ENCODE measurements at places on chromosomes 11 and 22. TPM values are rescaled to one million over a fixed set of nuclear protein-coding genes. Genes with fewer than 3 reads are reported as not detected.

The PANX2 gene
- 0.39 TPM for polyA plus RNA-seq

The BRSK2 gene
- not detected for polyA plus RNA-seq

The HEPHL1 gene
- polyA plus RNA-seq: not detected

The PAX6 gene
- polyA plus RNA-seq: not detected

The PRG3 gene
- 0.22 TPM for polyA plus RNA-seq

DNA sequence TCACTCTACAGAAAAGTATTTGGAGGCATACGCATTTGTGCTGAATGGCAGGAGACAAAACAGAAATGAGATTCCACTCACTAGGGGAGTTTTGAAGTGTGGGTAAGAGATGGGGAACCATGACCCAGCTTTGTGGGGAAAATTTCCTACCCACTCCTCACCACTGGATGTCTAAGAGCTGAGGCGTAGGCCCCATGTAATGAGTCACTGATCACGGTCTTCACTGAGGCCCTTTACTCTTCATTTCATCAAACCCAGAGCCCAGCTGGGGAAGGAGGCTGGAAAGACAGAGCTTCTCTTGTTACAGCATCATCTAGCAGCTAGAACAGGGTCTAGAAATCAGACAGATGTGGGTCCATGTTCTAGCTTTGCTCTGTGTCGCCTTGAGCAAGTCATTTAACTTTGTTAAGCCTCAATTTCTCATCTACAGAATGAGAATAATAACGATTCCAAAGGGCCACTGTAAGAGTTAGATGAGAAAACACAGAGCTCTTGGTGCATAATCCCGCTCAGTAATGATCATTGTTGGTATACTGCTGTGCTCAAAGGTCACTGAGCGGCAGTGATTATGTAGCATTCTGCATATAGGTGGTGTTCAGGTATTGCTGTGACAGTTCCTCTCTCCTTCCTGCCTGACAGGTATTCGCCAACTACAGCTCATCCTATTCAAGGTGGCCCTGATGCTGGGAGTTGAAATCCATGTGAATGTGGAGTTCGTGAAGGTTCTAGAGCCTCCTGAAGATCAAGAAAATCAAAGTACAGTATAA, 97.2 kb downstream of the MICAL2 start:
- no peak for DNase-seq

- no peak for DNase-seq
These were observed 121.7 kb downstream of the MIAT start for GRCh38 chr22:26779108-26779507.

- DNase-seq: peak; percentile 76
These were observed at the start of gene ATXN10 for GRCh38 chr22:45671783-45672563. Gene ATXN10, plus strand, starts transcription at chr22:45671834. Its CDS starts 230 bp downstream, at chr22:45672064.

DNA sequence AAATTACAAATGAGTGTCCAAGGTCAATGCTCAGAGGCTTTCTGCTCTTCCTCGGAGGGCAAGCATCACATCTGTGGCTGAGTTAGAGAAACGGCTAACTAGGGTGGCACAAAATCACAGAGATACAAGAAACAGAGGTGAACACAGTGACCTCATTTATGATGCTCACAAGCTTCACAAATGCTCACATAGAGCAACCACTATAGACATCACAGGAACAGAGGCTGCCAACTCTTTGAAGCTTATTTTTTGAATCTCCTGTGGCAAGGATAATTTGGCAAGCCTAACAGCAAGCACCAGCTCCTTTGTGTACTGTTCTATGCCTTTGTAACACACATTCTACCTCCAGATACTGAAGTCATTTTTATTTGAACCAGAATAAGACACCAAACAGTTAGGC, 416.5 kb upstream of the DDI1 start:
- no peak for DNase-seq

DNA sequence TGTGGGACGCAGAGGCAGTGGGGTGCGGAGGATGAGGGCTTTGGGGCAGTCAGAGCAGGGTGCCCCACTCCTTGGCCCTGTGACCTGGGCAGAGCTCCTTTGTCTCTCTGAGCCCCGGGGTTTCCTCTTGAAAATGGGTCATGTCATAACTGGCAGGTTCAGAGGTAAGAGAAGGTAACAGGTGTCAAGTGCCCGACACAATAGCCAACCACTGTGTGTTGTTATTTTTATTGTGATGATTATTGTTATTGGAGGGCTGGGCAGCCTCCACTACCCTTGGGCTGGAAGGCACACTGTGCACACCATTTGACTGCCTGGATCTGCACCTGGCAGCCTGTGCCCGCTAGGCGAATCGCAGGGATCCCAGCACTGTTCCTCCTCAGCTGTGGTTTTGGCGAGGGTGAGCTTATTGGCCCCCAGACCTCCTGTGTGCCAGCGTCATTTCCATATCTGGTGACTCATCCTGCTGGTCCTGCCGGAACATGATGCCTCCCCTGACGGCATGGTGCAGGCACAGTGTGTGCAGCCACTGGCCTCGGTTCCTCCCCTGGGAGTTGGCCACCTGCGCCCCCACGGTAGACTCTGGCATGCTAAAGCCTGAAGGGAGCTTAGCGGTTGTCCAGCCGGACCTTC, 15.4 kb upstream of the SOX10 start:
- DNase-seq: no peak

- no peak for DNase-seq
These were observed 13.4 kb upstream of the ST14 start for GRCh38 chr11:130145975-130146776.

- DNase-seq: no peak
These were observed 26.9 kb downstream of the MRPL16 start for GRCh38 chr11:59783632-59784090.
